ENCODE measurements at places on chromosomes 2 and 18. TPM values are rescaled to one million over a fixed set of nuclear protein-coding genes. Genes with fewer than 3 reads are reported as not detected.

GRCh38 chr18:28963481-28963880, 786.6 kb upstream of the CDH2 start:
- DNase-seq, result peak; percentile 11
- no peak overlapping the region for H3K27ac ChIP-seq
- H3K27me3 ChIP-seq, result no peaks in the 10 kb centered on the region
- peaks cover 3% of the 10 kb centered on the region for H3K4me1 ChIP-seq
- no peak overlapping the region for H3K4me3 ChIP-seq

DNA sequence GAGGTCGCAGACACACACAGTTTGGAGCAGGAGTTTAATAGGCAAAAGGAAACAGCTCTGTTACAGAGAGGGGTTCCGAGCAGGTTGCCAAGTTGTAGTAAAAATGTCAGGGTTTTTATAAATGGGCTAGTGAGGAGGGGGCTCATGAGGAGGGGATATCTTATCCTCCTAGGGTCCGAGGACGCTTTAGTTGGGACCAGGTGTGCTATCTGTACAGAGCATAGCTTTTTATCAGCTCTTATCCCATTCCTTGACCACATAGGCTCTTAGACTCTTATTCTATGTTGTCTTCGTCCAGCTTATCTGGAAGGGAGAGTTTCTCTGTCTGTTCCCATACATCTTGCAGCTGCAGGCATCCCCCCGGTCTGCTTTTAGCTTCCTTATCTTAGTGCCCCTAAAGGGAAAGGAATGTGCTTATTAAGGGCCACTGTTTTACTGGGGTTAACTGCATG, 44.7 kb downstream of the PDK1 start:
- no peak overlapping the region for H3K27ac ChIP-seq
- no peak overlapping the region for H3K4me3 ChIP-seq
- no peak for DNase-seq
- H3K27me3 ChIP-seq, result no peaks in the 10 kb centered on the region

The UCN gene
- 1.1 TPM for total RNA-seq

GRCh38 chr18:10051877-10052631, 138.2 kb downstream of the VAPA start:
- peak; percentile 95 for DNase-seq
- H3K27ac ChIP-seq, result no peak overlapping the region
- peaks cover 14% of the 10 kb centered on the region for H3K4me1 ChIP-seq
- H3K4me3 ChIP-seq, result no peak overlapping the region

The PROC gene
- total RNA-seq, result 1.5 TPM

DNA sequence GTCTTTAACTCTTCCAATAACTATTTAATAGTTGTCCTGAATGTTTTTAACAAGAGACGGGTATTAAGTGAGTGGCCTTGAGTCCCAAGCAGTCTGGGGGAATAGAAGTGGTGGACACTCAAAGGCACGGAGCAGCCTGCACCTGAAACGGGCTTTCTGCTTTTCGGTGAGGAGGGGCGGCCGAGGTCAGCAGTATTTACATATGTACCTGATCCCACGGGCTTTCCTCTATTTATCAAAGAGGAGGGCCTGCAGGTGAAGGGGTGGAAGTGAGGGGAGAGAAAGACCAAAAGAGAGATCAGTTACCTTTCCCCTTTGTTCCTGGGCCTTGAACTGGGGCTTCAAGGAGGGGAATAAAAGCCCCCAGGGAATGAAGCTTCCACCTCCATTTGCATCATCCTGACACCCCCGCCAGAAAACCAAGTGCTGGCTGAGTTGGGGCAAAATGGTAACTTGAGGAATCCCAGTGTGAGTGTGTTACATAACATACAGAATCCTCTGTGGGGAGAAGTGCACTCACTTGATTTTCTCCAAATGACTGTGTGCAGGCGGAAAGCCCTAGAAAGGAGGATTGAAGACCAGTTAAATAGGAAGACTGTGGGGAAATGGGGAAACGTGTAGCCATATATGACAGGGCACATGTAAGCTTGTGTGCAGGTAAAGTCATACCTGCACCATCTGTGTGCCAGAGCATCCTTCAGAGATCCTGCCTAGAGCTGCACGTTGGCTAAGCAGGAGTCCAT, 12.4 kb downstream of the POU3F3 start:
- no peaks in the 10 kb centered on the region for H3K36me3 ChIP-seq
- no peak for DNase-seq
- peaks cover 38% of the 10 kb centered on the region for H3K27me3 ChIP-seq
- H3K4me1 ChIP-seq, result peaks cover 16% of the 10 kb centered on the region
- H3K4me3 ChIP-seq, result no peak overlapping the region
- H3K27ac ChIP-seq, result no peak overlapping the region

The DOK6 gene
- 3.1 TPM for total RNA-seq

DNA sequence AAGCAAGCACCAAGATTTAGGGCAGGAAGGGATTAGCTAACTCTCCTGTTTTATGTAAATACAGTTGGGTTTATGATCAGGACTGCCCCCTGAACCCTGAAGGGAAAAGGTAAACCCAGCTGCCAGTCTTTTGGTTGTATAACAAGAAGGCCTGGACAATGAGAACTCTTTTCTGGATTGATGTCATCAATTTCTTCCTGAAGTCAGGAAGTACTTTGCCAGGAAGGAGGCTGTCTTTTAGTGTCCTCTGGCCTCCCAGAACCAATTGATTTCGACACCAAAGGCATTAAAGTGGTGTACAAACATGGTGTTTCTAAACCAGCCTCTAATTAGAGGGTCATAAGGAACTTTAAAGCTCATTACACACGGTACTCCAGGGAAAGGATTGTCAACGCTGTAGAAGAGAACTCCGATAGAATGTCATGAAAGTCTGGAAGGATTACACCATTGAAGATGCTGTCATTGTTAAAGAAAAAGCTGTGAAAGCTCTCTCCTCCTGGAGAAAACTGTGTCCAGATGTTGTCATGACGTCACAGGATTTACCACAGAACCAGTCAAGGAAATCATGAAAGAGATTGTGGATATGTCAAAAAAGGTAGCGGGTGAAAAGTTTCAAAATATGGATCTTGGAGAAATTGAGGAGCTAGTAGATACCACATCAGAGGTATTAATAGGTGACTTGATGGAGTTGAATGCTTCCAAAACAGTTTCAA, 78.8 kb downstream of the ANKRD12 start:
- no peak for DNase-seq
- no peaks in the 10 kb centered on the region for H3K4me1 ChIP-seq
- H3K27me3 ChIP-seq, result no peaks in the 10 kb centered on the region
- H3K36me3 ChIP-seq, result no peaks in the 10 kb centered on the region
- no peak overlapping the region for H3K4me3 ChIP-seq

The GPR75 gene
- 5.0 TPM for total RNA-seq

- peaks cover 44% of the 10 kb centered on the region for H3K4me1 ChIP-seq
- H3K4me3 ChIP-seq, result peak overlapping the region; percentile 33
These were observed 9.7 kb downstream of the ERFE start for GRCh38 chr2:238168196-238169047.

The FAM161A gene
- total RNA-seq, result 2.8 TPM

DNA sequence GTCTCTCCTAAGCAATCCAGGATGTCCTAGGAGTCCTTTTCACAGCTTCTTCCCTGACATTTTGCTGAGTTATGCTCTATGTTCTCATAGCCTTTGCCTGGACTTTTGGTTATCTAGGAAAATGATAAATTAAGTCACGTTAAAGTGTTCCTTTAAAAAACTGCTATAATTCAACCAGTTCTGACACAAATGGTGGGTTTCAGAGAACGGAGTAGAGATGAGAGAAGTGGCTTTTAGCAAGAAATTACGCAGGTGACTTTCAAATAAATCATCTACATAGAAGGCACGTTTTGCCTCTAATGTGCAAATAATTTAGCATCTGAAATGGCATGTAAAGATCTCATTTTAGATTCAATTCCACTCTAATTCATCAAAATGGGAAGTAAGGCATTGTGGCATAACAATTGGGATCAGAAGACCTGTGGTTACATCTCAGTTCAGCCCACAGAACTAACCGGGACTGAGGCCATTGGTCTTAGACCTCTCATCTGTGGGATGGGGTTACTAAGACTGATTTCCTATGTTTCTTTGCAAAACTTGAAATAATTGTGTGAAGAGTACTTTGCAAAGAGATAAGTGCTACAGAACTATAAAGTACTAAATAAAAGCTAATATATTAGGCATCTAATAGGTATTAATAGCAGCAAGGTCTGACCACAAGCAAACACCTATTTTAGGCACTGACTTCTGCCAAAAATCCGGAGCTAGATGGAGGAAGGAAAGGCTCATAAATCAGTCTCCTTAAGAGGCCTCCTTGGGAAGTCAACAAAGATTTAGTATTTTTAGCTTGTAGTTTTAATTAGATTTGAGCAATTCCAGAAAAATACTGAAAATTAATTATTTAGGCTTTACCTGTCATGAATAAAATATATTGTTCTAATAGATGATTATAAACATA, 211.4 kb downstream of the PIEZO2 start:
- no peaks in the 10 kb centered on the region for H3K27me3 ChIP-seq
- no peak overlapping the region for H3K4me3 ChIP-seq
- no peak for DNase-seq
- no peaks in the 10 kb centered on the region for H3K4me1 ChIP-seq
- H3K27ac ChIP-seq, result no peak overlapping the region

DNA sequence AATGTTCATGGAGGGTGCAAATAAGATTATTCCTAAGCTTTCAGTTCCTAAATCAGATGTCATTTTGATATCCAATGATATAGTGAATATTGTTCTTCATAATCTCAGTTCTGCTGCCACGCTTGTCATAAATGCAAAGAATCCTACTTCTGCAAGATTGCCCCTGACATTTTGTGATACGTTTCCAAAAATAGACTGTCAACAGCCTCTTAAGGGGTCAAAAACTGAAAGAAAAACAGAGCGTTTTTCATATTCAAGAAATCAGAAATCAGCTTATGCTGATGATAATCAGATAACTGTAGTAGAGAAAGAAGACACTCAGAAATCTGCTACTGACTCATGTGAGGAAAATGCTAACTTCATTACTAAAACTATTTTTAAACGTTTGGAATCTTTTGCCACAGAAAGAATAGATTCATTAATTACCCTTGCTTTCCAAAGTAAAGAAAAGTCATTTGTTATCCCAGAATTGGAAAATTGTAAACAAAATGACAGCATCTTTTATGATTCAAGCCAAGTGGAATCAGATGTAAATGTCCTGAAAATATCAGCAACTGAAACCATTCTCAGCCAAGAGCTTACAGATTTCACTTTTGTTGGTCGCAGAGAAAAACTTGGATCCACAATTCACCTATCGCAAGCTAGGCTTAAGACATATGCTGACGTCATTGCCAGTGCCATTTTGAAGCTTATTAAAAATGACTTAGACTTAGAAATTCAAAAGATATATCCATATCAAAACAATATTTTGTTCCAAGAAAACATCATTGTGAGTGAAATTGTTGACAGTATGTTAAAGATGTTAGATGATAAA, 55.1 kb downstream of the FSIP2 start:
- no peak overlapping the region for H3K4me3 ChIP-seq
- H3K27me3 ChIP-seq, result no peaks in the 10 kb centered on the region
- no peak overlapping the region for H3K27ac ChIP-seq
- no peaks in the 10 kb centered on the region for H3K4me1 ChIP-seq

DNA sequence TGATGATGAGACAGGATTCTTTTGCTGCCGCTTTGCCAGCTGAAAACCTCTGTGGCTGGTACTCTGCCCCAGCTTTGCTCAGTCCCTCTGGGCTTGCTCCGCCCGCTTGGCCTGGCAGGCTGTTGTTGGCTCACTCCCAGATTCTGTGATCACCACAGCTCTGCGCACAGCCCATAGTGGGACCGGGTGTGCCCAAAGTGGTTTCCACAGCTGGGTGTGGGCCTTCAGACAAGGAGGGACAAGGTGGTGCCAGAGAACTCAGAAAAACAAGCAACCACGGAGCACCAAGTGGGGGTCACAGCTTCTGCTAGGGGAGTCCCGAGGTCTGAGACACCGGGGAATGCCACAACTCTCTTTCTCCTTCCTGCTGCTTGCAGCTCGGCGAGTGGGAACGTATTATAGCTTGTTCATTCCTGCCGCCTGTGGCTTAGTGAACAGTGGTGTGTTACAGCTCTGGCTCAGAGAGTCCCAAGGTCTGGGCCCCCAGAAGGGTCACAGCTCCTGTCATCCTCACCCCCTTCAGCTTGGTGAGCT, 9.2 kb upstream of the KYNU start:
- H3K36me3 ChIP-seq, result no peaks in the 10 kb centered on the region
- H3K4me1 ChIP-seq, result peaks cover 10% of the 10 kb centered on the region
- no peak overlapping the region for H3K27ac ChIP-seq
- H3K4me3 ChIP-seq, result no peak overlapping the region
- no peaks in the 10 kb centered on the region for H3K27me3 ChIP-seq
- DNase-seq, result no peak

Data from astrocyte (in vitro differentiated cells and primary cell).